ENCODE measurements at places on chromosomes 2 and 18.

DNA sequence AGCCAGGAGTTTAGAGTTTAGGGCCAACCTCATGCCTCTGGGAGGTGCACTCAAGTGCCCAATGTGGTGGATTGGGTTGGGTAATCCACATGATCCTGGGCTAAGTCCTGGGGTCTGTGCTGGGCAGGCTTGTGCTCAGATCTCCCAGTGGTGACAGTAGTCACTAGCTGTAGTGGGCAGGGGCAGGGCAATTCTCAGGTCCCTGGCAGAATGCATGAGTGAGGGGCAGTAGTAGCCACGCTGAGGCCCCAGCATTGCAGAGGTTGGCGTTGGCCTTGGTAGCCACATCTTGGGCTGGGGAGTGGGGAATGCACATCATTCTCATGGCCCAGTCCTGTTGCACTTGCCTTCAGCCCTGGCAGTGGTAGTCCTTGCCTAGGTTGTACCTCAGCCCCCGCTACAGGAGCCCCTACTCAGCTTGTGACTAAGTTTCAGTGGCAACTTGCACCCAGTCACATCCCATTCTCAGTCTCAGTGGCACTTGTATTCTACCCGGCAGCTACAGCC lies 269.9 kb downstream of the GULP1 start:
- DNase-seq, result no peak

GRCh38 chr18:68925268-68925667 lies 127.4 kb downstream of the CCDC102B start:
- peak; percentile 3 for DNase-seq

GRCh38 chr2:237694415-237695194 lies 67.2 kb downstream of the LRRFIP1 start:
- DNase-seq, result no peak

DNA sequence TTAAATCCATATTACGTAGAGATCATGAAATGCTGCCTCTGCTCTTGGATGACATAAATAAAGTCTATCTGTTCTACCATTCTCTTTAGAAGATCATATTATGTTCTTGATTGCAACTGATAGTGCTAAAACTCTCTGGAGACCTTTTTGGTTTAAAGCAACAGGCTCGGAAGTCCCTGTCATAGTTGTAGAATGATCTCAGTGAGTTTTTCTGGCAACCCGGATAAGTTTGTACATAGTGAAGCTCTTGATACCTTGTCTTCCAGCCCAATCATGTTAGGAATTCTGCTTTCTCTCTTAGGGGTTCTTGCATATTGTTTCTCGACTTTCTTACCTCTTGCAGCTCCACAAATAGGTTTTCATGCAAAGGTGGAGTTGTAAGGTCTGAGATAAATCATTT lies 156.1 kb downstream of the TTC27 start:
- DNase-seq, result no peak

- no peak for DNase-seq
These were observed 46.2 kb downstream of the PPP4R1 start for GRCh38 chr18:9568186-9568585.

DNA sequence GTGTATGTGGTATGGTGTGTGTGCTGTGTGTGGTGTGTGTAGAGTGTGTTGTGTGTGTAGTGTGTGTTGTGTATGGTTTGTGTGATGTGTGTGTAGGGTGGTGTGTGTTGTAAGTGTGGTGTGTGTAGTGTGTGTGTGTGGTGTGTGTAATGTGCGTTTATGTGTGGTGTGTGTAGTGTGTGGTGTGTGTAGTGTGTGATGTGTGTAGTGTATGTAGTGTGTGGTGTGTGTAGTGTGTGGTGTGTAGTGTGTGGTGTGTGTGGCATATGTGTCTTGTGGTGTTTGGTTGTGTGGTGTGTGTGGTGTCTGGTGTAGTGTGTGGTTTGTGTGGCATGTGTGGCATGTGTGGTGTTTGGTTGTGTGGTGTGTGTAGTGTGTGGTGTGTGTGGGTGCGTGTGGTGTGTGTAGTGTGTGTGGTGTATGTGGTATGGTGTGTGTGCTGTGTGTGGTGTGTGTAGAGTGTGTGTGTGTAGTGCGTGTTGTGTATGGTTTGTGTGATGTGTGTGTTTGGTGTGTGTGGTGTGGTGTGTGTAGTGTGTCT lies 4.0 kb upstream of the RTP5 start:
- no peak for DNase-seq

- DNase-seq, result no peak
These were observed 16.9 kb downstream of the LDLRAD4 start for GRCh38 chr18:13235421-13235831.

GRCh38 chr2:105877945-105878344 lies 133.2 kb downstream of the NCK2 start:
- DNase-seq, result no peak

DNA sequence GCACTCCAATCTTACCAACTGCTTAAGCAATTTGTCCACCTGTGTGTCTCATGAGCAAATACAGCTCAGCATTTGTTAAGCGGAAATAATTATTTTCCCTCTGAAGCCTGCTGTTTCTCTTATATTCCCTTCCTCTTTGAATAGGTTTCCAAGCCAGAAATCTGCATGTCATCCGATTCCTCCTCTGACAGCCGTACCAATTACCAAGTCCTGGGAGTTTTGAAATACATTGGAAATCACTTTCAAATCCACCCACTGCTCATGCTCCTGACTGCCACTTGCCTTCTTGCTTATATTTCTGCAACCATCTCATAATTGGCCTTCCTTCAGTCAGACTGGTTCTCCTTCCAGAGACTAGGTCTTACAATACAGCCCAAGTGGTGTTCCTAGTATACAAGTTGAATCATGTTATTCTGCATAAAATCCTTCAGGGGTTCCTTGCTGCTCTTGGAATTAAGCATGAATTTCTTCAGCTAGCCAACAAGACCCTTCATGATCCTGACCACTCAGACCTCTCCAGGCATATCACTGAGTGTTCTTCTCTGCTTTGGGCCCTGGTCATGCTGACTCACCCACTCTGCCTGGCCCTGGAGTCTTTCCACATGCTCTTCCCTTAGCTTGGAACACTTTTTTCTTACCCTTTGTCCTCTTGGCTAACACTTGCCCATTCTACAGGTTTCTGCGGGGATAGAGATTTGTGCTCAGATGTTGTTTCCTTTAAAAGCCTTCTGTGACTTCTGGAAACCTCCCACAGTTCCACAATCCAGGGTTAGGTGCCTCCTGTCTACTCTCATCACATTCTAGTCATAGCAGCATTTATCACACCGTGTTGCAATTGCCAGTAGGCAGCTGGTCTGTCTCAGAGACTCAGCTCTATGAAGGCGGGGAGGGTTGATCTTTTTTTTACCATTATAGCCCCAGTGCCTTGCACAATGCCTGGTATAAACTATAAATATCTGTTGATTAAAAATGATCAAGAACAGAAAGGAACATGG lies 157.6 kb downstream of the ARL6IP6 start:
- no peak for DNase-seq

- DNase-seq, result peak; percentile 20
These were observed 52.5 kb downstream of the SATB2 start for GRCh38 chr2:199405241-199405640.

- DNase-seq, result no peak
These were observed 23.4 kb downstream of the BCL11A start for GRCh38 chr2:60529785-60530627.

GRCh38 chr2:53527056-53527455 lies 240.5 kb upstream of the CHAC2 start:
- no peak for DNase-seq

DNA sequence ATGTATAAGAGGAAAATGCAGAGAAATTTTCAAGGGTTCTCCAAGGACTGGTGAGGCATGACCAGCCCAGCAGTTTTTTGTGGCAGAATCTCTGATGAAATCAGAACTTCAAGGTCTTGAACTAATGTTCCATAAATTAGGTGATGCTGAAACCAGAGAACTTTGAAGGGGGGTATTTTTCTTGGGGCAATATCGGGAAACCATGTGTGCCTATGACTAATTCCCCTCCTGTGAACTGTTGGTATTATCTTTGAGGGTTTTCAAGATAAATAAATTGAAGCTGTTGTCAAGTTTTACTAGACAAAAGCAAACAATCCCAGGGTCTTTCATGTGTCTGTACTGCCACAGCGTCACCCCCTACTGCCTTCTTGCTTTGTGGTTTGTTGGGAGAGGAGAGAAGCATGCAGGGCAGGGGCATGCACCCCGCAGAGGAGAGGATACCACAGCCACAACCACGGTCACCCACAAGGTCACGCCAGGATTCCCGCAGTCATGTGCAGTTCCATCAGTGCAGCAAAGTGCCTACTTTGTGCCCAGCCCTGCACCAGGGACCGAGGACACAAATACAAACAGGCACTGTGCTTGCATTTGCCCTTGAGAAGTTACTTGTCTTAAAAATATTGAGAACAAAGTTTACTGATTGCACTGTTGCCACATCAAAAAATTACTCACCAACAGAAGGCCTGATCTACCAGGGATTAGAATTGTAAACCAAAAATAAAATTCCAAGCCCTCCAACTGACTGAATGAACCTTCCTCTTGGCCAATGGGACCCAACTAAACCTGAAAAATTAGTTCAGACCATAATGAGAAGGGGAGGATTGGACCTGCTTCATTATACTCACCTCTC lies 413.3 kb upstream of the TRIB2 start:
- DNase-seq, result no peak

GRCh38 chr2:240933048-240933965 lies 27.2 kb downstream of the CROCC2 start:
- DNase-seq, result no peak

GRCh38 chr18:34501553-34501952 lies 208.5 kb upstream of the DTNA start:
- no peak for DNase-seq

- DNase-seq, result no peak
These were observed 1.5 kb downstream of the PROM2 start for GRCh38 chr2:95275601-95276243.

DNA sequence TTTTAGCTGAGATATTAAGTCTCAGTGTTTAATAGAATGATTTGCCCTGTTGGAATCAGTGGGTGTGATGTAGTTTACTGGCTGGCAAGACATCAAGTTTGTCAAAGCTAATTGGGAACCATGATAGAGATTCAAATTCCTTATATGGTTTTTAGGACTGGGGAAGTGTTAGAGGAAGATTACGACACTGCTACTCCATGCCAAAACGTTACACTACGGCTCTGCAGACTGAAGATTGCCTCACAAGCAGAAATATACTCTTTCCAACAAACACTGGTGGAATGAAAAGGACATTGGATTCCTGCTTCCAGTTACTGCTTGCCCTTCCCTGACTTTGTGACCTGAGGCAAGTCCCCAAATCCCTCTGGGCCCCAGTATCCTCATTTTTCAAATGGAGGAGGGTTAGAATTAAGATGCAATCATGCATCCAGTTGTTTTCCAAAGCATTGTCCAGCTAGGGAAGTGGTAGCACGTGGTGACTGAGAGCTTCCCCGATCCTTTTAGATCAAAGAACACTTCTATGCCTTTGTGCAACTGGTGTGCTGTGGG lies 147.6 kb downstream of the CDC42EP3 start:
- no peak for DNase-seq

DNA sequence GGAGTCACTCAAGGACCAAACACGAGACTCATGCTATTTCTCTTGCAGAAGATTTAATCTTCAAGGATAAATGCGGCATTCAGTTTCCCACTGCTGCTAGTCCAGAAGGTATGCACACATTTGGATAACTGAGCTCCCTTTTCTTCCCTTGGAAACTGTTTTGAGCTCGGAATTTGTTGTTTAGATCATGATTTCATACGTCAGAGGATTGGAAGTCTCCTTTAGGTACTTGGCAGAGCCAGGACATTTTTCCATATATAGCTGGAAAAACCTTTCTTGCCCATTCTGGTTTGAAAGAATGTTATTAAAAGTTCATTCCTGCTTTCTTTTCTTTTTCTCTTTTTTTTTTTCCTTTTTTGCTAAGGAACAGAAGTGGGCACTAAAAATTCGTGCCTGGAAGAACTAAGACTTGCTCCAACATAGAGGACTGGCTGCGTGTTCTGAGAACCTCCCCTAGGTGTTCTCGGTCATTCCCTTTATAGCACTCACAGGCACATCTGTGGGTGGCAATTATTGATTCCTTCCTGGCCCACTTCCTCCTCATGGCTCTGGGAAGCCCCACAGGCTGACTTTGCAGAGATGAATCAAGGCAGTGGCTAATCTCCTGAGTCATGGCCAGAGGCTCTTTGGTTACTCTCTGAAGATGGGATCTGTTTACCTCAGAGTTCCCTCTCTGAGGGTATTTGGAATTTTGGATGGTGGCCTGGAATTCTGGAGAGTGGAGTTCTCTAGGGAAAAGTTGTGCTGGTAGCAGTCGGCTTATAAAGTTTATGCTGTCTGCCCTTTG lies 104.8 kb downstream of the PLCL1 start:
- DNase-seq, result no peak

- DNase-seq, result no peak
These were observed 3.8 kb downstream of the ASXL3 start for GRCh38 chr18:33581856-33582255.

GRCh38 chr18:11963991-11964484 lies 17.3 kb upstream of the IMPA2 start:
- DNase-seq, result no peak

GRCh38 chr2:59462422-59463197 lies 1090.8 kb downstream of the BCL11A start:
- DNase-seq, result no peak

DNA sequence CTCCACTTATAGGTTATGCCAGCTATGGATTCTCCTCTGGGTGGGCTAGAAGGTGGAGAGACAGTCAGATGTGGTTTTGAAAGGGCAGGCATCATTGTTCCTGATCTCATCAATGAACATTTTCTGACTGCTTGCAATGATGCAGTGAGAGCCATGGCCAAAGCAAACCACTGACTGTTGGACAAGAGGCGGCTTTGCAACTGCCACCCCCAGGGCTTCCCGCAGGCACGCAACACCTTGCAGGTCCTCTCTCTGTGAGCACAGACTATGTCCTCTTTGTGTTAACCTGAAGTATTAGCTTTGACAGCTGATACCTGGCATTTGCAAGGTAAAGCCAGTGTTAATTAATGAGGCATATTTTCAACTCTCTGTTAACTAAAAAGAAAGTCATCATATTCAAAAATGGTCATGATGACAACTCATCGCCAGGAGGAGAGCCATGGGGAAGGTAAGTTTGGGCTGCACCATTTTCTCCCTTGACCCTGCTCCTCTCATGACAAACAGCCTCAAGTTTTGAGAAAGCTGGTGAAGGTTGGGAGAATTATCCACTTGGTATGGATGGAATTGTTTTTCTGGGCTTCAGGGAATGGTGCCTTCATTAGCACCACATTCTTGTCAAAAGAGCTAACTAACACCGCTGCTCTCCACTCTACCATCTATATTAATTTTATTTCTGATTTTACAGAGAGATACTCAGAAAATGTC lies 14.9 kb upstream of the FAM124B start:
- DNase-seq, result no peak

GRCh38 chr2:82857967-82858366 lies 1601.1 kb downstream of the SUCLG1 start:
- DNase-seq, result no peak

DNA sequence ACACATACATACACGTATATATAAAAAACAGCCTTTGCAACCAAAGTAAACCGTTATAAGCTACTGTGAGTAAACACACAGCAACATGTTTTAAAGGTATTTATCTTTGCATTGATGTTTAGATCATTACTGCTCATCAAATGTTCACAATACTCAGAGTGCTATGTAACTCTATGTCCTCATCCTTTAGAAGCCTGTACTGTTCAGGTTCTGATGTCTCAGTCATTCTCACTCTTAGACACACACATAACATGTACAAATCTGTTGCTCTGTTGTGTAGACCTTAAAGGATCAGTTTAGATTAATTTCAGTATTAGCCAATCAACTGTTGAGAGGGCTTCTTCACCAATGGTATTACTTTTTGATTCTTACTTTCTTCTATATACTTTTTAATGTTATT lies 139.7 kb upstream of the ITGB6 start:
- DNase-seq, result no peak

GRCh38 chr2:174666312-174666711 lies 68.7 kb upstream of the WIPF1 start:
- no peak for DNase-seq

GRCh38 chr2:143425896-143426295 lies 296.7 kb downstream of the ARHGAP15 start:
- no peak for DNase-seq

Data from NCI-H460 (cell line).